H54 (cell line): ENCODE measurements at places on chromosomes 13 and 19.

DNA sequence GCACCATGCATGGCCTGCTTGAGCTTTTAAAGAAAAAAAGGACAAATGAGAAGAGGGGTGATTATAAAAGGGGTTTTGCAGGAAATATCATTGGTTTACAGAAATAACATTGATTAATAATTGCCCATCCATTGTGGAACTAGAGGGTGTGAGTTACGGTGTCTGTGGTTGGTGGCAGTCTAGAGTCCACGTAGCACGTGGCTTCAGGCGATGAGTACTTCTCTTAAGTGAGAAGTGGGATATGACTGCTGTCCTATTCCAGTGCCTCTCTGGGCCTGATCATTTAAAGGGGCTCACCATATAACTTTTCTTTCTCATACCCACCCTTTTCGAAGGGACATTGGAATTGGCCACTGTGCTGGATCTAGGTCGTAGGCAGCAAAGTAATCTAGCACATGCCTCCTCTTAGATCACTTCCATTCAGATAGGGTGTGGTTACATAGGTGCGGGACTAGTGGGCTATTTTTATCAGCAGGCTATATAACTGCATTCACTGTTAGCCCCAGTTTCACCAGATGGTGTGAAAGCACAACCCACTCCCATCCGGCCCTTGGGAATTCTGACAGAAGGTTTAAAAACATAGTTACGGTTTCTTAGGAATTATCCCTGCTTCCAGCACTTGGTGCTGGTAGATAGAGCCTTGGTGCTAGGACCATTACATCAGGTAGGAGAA lies 19.9 kb downstream of the PPP5C start:
- DNase-seq = no peak

- DNase-seq = no peak
These were observed 7.5 kb upstream of the ZBTB32 start for GRCh38 chr19:35696835-35697234.

DNA sequence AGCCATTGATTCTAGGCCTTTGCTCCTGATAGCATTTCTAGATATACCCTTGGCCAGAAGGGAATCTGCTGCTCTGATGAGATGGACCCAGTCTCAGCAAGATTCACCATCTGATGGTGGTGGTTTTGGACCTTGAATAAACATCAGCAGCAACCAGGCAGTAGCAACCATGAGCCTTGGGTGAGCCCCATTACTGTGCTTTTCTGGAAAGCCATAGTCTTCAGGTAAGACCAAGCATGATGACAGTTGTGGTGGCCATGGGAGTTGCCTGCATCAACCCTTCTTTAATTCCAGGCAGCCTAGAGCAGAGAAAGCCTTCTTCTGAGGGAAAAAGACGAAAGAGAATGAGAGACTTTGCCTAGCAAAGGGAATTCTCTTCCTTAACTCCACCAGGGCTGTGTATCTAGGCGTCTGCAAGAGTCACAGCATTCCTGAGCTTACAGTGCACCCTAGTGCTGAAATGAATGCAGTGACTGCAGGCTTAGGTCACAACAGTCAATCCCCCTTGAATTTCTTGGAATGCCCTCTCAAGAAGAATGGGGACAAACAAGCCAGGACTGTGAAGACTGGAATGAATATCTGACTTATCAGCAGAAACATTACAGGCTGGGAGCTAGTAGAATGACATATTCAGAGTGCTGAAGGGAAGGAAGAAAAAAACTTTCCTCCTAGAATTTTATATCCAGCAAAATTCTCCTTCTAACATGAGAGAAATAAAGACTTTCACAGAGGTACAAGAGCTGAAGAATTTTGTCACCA lies 942.4 kb upstream of the PCDH20 start:
- DNase-seq = peak; percentile 3

GRCh38 chr13:93727211-93728141 lies 500.9 kb downstream of the GPC6 start:
- no peak for DNase-seq

- DNase-seq = no peak
These were observed 36.9 kb downstream of the FLT1 start for GRCh38 chr13:28458051-28458450.

DNA sequence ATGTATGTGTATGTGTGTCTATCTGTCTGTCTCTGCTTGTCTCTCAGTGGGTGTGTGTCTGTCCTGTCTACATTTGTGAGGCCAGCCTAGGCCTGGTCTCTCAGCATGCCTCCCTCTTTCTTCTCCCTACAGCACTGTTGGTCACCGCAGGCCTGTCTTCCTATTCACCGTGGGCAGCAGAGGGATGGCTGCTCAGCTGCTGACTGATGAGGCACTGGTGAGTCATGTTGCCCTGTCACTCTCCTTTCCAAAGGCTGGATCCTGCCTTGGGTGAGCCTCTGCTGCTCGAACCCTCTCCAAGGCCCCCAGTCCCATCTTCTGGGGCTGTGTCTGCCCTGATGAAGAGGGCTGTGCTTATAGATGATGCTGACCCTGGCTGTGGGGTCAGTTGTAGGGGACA lies 6.3 kb downstream of the ZNF71 start:
- peak; percentile 74 for DNase-seq

- DNase-seq = no peak
These were observed 92.7 kb downstream of the TSHZ3 start for GRCh38 chr19:31256593-31256960.

DNA sequence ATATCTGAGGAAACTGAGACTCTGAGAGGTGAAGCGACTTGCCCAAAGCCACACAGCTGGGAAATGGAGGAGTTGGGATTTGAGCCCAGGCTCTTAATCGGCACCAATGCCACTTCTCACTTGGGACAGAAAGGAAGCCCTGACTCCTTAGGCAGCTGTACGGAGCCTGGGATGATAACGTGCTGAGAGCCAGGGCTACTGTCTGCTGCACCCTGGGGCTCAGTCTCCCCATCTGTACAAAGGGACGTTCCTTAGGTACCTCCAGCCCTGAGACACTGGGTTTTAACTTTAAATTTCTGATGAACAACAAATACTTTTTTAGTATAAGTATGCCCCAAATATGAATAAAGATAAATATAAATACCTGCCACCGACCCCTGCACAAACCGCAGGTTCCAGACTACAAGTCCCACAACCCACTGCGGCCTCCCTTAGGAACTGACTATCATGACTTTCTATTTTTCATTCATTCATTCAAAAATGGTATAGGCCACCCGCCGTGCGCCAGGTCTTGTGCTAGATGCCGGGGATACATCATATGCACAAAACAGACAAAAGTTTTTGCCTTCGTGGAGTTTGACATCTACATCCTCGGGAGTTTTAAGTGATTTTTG lies 776 bp upstream of the NCLN start:
- DNase-seq = peak; percentile 84
